NCI-H1417 treated with DMSO at 0.1 percent for 48 hours (cell line): ENCODE measurements at places on chromosomes 2 and 18.

- DNase-seq = no peak
Observed at GRCh38 chr2:231063347-231063746, 6.7 kb downstream of the PSMD1 start.

- no peak for DNase-seq
Observed at GRCh38 chr2:162210385-162210784, 32.9 kb downstream of the FAP start.

DNA sequence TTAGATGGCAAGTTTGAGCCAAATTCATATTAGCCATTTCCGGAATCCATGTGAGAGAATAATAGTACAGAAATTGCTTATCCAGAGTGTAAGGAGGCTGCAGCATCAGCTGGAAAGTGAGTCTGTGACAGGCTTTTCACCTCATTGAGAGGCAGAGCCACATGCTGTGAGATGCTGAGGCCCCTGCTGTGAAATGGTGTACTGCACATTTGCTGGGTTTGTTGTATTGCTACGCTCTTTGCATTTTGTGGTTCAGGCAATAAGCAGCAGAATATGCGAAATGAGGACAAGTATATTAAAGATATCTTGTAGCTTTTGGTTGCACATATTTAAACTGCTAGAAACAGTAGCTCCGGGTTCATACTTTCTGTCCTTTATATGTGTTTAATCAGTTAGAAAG, 37.0 kb downstream of the NABP1 start:
- DNase-seq = no peak

- DNase-seq = no peak
Observed at GRCh38 chr2:227655454-227655853, 11.2 kb upstream of the SCYGR5 start.

- no peak for DNase-seq
Observed at GRCh38 chr2:109446278-109447131, 167.3 kb downstream of the SEPTIN10 start.

DNA sequence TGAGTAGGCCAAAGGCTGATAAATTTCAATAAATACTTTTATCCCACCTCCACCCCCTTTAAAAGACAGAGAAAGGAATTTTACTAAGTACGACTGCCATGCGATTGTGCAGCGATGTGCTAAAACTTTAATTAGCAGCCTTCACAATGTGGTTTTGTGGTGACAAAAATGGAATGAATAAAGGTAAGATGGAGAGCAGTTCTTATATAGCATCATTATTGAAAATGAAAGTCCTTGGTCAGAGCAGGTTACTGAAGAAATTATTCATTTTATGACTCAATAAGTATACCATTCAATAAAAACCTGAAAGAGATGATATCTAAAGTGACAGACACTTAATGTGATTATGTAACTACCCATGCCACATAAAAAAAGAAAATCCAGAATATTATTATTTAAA, 33.2 kb upstream of the MTIF2 start:
- no peak for DNase-seq

DNA sequence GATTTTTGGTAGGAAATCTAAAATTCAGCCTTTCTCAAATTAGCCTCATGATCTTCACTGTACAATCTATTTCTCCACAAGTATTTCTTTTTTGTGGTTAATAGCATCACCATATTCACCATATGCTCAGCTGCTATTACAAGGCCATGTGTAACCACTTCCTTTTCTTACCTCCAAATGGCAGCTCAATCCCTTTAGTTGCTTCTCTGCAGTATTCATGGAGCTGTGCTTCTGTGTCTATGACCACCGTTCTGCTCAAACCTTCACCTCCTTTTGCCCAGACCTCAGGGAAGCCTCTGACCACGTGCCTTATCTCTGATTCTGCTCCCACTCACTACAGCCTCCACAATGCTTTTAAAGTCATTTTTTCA, 126.7 kb upstream of the TMEM200C start:
- no peak for DNase-seq

DNA sequence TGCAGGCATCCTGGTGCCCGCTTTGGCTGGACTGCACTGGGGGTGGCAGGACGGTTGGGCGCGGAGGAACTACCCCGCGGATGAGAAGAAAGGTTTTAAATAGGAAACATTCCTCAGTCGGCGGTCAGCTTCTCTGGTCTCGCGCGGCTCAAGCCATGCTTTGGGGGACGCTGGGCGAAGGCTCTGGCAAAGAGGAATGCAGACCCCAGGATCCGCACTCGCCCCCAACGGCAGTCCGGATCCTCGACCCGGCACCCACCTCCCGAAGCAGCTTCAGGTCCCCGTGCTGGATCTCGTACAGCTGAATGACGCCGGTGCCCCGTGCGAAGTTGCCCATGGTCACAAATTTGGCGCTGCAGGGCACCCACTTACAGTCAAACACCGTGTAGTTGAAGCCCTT, 686 bp upstream of the PNO1 start:
- DNase-seq = no peak

GRCh38 chr18:62937065-62937464, 221.7 kb downstream of the PHLPP1 start:
- no peak for DNase-seq

- no peak for DNase-seq
Observed at GRCh38 chr2:201149064-201149820, 33.3 kb downstream of the CFLAR start.

- DNase-seq = no peak
Observed at GRCh38 chr2:22198381-22199283, 1074.9 kb downstream of the TDRD15 start.

GRCh38 chr18:78390952-78391348, 588.7 kb upstream of the SALL3 start:
- DNase-seq = no peak

GRCh38 chr2:67694445-67694844, 297.3 kb downstream of the ETAA1 start:
- peak; percentile 22 for DNase-seq

DNA sequence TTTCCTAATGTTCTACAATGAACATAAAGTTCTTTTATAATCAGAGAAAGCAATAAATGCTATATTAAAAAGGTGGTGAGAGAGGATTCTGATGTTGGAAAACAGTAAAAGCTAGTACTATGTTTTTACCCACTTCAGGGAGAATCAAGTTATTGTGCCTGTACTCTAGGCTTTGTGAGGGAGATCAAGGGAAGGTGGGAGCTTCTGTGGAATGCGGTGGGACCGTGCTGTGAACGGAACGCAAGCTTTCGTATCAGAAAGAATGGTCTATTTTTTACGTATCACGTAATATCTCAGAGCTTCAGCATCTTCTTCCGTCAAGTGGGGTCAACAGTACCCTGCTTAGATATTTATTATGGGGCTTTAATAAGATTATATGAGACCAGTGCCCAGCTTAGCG, 193.2 kb downstream of the CLIP4 start:
- no peak for DNase-seq

- DNase-seq = no peak
Observed at GRCh38 chr2:69089266-69089665, 76.3 kb downstream of the ANTXR1 start.

DNA sequence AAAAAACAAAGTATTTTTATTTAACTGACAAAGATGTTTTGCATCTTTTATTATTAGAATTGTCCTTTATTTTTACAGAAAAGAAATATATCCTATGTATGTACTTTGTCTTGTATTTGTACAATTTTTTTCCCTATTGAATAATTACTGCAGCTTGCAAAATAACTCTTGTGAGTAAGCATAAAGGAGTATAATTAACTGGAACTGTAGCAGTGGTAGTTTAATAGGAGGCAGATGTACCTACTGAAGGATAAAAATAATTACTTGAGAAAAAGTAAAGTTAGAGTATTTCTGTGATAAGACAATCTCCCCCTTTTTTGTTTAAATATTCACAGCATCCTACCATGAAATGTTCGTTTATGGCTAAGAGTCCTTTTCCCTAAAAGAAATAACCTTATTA, 34.7 kb downstream of the EHBP1 start:
- no peak for DNase-seq

- no peak for DNase-seq
Observed at GRCh38 chr2:142188562-142188961, 57.7 kb upstream of the LRP1B start.
